HS-5 (cell line): ENCODE measurements at places on chromosomes 3 and 15.
A peak's percentile ranks its signal among the peaks of the same experiment; 100 is the strongest.

DNA sequence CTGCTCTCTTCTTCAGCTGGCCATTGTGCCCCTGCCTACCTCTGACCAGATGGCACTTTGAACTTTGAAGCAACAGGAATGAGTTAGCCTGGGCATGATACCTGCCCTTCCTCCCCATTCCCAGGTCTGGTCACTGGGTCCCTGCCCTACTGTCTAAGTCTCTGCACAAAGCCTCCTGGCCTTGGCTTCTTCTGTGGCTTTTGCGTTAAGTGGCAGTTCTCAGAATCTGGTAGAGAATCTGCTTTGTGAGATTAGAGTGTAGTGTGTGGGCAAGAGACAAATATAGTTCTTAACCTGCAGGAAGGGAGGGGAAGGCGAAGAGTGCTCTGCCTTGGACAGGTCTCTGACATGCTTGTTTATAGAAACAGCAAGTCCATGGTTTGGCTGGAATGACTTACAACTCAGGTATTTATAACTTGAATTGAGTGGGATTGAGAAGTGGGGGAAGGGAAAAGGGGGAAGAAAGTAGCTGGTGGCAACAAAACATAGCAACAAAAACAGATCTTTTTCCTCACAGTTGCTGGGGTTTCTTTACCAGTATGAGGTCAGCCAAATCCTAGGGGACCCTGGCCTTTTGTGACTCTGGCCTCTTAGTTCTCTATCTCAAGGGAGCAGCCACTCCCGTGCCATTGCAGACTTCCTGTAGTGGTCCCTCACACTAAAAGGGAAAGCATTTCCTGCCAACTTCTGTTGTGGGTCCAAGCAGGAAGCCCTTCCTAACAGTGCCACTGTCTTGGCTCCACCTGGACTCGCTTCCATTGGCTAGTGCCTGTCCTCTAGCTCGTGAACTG lies 16.7 kb downstream of the MAPKBP1 start:
- DNase-seq, result peak; percentile 61

DNA sequence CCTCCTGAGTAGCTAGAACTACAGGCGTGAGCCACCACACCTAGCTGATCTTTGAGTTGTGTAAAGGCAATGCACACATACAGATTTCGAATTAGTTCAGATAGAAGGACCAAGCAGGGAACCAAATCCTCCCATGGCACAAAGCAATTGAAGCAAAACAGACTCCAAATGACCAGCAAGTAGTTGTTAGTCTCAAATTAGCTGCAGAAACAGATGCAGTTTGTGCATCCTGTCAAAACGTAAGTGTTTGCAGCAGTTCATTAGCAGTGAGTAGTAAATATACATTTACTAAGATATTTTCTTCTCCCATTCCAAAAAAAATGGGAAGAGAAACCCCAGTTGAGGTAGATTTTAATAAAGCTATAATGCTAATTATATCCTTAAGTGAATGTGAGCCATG lies 15.8 kb upstream of the FAM174B start:
- DNase-seq, result no peak

DNA sequence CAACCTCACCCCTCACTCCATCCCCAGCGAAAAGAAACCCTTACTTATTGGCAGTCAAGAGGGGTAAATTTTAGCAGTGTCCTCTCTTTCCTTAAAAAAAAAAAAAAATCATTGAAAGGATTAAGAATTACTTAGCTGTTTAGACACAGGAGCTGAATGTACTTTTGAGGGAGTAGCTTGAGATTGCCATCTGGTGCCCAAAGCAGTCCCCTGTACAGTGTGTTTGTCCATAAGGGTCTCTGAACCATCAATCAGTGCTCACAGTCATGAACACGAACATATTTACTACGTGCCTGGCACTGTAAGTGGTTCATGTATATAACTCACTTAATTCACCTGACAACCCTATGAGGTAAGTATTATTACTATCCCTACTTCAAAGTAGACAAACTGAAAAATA lies 463.5 kb downstream of the RAP2B start:
- no peak for DNase-seq

- no peak for DNase-seq
Measured at GRCh38 chr15:69804786-69805185, 292.9 kb downstream of the TLE3 start.

- no peak for DNase-seq
Measured at GRCh38 chr3:28173836-28174235, 67.6 kb upstream of the CMC1 start.

- peak; percentile 6 for DNase-seq
Measured at GRCh38 chr3:107432013-107432515, 54.8 kb downstream of the CCDC54 start.

GRCh38 chr3:134340982-134341365 lies 33.3 kb downstream of the AMOTL2 start:
- no peak for DNase-seq

GRCh38 chr15:58360421-58361090 lies 71.2 kb upstream of the LIPC start:
- DNase-seq, result no peak

- DNase-seq, result no peak
Measured at GRCh38 chr3:131526801-131527347, 24.1 kb upstream of the MRPL3 start.

GRCh38 chr3:152556731-152557254 lies 278.1 kb upstream of the P2RY1 start:
- peak; percentile 26 for DNase-seq

- no peak for DNase-seq
Measured at GRCh38 chr15:85312486-85312885, 67.9 kb upstream of the AKAP13 start.

- no peak for DNase-seq
Measured at GRCh38 chr3:175731543-175731942, 872.4 kb downstream of the NAALADL2 start.

GRCh38 chr15:82807920-82808633 lies 1.4 kb upstream of the WHAMM start:
- no peak for DNase-seq

- no peak for DNase-seq
Measured at GRCh38 chr15:64267331-64267973, 88.5 kb downstream of the CSNK1G1 start.

DNA sequence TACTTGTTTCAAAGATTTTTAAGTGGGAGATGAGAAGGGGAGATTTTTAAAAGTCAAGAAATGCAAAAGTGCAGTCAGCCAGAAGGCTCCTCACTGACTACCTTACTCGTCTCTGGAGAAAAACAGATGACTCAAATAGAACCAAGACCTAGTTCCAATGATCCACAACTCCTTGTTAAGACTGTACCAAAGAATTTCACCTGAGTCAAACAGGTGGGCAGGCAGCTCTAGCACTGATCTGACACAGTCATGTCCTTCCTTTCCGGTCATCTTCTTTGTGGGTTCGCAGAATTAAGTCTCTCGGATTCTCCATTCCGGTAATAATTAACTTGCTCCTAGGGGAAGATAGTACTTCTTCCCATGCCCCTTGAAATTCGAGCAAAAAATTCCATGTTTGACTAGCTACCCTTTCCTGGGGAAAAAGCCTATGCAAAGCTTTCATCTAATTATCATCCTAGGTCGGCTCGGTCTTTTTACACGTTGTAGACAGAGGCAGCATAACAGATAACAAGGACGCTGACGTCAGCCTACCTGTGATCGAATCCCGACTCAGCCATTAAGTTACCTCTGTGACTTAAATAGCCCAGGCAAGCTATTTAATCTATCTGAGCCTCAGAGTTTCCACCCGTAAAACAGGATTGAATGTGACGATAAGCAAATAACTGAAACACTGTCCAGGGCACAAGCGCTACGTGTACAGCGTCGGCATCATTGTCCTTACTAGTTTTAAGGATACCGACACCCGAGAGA lies 758 bp downstream of the SELENOK start:
- DNase-seq, result no peak

DNA sequence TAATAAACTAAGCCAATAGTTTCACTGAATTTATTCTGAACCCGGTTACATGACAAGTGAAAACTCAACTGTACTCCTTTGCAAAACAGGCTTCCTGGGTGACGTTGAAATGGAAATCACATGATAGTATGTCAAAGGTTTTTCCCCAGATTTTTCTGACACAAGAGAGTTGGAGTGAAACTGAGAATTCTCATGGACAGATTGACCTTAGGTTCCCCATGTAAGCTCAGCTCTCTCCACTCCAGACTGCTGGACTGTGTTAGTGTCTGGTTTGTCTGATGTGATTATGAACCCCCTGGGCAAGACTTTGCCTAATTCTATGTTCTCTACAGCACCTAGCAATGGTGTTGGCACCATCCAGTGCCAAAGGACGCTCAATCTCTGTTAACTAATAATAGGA lies 219.7 kb upstream of the COL8A1 start:
- DNase-seq, result no peak

DNA sequence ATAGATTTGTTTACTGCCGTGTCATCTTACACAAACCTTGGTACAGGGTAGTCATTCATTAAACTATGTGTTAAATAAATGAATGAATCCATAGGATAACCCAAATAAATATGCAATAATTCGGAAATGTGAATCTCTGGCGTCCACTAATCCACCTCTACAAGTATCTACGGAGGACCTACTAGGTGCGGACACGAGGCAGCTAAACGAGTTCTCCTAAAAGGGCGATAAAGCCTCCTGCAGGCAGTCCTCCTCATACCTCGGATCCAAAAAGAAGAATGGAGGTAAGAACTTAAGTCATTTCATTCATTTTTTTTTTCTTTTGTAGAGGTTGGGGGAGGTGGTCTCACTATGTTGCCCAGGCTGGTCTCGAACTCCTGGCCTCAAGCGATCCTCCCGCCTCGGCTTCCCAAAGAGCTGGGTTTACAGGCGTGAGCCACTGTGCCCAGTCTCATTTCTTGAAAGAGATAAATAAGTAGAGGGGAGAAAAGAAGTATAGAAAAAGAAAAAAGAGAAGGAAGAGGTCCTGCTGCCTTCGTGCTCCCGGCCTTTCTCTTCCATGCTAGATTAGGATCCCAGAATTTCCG lies 706 bp upstream of the RPL35A start:
- DNase-seq, result no peak

GRCh38 chr15:100880139-100880896 lies 687 bp downstream of the ALDH1A3 start:
- DNase-seq, result no peak

DNA sequence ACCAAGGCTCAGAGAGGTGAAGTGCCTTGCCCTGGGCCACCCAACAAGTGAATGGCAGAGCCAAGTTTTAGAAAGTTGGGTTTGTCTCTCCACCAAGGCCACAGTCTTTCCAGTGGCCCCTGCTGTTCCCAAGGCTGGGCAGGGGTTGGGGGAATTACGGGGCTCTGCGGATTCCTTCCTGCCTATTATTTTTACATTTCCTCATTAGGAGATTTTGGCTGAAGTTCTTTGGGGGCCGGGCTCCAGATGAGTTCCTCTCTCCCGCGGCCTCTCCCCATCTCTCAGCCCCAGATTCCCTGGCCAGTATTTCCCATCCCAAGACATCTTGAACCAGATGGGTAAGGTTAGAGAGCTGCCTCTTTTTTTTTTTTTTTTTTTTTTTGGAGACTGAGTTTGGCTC lies 44.0 kb upstream of the SMAD6 start:
- no peak for DNase-seq

DNA sequence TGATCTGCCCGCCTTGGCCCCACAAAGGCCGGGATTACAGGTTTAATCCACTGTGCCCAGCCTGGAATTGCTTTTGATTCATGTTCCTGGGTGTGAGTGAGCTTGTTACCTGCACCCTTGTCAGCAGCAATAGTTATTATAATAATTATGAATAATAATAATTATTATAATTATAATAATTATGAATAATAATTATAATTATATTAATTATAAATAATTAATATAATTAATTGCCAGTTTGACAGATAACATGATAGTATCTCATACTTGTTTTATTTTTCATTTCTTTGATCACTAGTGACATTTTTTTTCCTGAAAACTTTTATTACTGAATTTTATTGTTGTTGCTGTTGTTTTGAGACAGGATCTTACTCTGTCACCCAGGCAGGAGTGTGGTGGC lies 21.1 kb upstream of the TRAK1 start:
- DNase-seq, result no peak

DNA sequence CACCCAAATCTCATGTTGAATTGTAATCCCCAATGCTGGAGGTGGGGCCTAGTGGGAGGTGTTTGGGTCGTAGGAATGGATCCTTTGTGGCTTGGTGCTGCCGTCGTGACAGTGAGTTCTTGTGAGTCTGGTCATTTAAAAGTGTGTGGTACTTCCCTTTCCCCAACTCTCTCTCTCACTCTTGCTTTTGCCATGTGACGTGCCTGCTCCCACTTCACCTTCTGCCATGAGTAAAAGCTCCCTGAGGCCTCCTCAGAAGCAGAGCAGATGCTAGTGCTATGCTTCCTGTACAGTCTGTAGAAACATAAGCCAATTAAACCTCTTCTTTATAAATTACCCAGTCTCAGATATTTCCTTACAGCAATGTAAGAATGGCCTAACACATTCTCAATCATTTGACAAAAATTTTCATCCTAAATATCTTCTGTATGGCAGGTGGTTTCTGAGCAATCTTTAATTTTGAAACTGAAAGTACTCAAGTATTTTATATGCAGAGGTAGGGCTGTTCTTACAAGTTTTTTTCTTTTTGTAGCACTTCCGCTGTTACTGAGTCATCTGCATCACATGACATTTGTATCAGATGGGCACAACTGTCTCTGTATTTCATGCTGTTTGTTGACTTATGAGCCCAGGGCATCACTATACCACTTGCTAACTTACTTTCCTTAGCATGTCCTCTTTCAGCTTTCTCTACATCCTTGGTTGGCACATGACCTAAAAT lies 8.8 kb downstream of the RPL39L start:
- DNase-seq, result no peak

GRCh38 chr15:90266061-90266431 lies 574 bp downstream of the NGRN start:
- DNase-seq, result no peak

DNA sequence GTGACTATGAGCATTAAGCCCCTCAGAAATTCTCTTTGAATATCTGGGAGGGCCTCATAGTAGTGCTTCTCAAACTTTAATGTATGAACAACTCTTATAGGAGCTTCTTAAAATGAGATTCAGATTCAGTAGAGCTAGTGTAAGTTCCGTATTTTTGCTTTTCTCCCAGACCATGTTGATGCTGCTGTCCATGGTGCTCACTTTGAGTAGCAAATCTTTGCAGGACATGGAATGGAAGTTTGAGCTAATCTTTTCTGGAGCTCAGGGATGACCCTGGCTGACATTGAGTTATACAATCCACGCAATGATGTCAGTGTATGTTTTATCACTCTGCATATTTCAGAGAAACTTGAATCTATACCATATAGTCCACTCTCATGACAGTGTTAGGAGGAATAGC lies 134.2 kb downstream of the OTOL1 start:
- DNase-seq, result no peak

GRCh38 chr3:71584394-71585011 lies 975 bp upstream of the FOXP1 start:
- no peak for DNase-seq

DNA sequence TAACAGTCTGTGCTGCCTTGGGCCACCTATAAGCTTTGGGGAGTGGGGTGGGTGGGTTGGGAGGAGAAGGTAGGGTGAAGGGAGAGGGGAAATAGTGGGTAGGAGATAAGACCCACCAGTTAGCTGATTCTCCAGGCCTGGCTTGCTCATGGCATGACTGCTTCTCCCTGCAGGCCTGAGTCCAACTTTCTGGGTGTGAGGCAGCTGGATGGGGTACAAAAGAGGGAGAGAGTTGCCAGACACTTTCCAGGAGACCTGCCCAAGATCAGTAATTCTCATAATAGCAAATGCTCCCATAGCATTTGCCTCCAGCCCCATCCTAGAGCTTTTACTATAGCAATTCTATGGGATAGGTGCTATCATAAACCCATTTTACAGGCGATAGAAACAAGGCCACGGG lies 7.7 kb downstream of the CGNL1 start:
- DNase-seq, result no peak

GRCh38 chr3:111924283-111924682 lies 54.5 kb upstream of the ABHD10 start:
- no peak for DNase-seq
